ENCODE measurements at places on chromosomes 16 and 17.
A peak's percentile ranks its signal among the peaks of the same experiment; 100 is the strongest.

DNA sequence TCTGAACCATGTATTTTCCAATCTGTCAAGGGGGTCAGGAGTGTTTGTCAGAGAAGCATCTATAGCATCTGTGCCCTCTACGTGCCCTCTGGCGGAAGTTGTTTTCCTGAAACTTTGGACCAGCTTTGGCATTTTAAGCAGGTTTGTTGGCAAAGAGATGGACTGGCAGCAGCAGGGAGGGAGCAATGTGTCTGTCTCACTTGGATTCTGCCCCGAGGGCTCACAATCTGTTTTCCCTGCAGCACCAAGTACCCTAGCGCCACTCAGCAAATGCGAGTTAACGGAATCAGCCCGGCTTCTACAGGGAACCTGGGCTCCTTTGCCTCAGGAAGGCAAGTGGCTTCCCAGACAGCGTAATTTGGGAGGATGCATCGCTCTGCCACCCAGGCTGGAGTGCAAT, 17.4 kb downstream of the DUSP14 start:
- no peak for DNase-seq

GRCh38 chr16:19502395-19503131, 19.3 kb downstream of the GDE1 start:
- DNase-seq: peak; percentile 53

DNA sequence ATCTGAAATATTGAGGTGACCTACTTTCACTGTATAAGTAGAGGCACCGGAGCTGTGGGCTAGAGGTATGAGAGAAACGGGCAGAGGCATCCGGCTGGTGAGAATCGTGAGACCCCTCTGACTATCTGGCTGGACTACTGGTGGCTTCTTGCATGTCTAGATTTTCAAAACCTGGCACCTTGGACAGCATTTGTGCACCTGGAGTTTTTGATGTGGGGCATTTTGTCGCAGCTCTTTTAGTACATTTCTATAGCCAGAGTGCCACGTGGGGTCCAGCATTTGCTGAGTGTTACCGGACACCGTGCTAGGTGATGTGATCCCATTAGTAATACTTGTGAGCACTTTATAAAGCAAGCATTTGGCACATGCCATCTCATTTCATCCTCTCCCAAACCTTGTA, 32.6 kb upstream of the SHISA9 start:
- DNase-seq: no peak

DNA sequence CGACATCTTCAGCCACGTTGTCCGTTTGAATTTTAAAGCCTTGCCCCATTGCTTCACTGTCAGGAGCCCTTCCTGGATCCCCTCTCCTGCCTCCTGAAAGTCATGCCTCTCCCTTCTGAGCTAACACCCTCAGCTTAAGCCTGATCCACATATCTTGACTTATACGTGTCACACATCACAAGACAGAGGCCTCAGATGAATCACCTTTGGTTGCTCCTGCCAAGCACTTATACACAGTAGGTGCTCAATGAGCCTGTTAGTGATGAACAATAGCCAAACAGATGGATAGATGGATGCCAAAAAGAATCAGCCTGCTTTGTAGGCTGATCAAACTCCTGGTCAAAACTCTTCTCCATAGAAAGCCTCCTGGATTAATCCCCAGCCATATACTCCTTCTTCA, 31.8 kb downstream of the PITPNM3 start:
- no peak for DNase-seq

DNA sequence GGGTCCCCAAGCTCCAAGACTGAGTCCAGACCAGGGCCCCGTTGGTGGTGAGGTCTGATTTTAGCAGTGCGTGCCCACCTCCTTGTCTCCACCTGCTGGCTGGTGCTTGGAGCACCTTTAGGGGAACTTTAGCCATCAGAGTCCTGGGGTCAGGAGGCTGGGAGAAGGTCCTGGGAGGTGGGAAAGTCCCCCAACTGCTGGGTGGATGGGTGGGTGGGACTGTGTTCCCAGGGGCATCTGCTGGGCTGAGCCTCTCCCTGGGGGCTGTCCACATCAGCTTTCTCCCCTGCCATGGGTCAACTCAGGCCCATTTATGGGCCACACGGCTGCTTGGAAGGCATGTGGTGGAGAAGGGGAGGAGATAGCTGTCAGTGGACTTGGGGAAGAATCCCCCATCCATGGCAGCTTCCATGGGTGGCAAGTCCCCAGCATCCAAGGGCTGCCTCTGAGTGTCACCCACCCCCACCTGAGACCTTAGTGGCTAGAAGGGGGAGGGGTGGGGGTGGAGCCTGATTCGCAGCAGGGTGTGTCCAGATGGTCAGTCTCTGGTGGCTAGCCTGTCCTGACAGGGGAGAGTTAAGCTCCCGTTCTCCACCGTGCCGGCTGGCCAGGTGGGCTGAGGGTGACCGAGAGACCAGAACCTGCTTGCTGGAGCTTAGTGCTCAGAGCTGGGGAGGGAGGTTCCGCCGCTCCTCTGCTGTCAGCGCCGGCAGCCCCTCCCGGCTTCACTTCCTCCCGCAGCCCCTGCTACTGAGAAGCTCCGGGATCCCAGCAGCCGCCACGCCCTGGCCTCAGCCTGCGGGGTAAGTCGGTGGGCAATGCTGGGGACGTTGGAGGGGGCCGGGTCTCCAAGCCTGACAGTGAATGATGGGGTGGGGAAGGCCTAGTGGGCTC, at the start of gene TRPV2:
TRPV2 (plus strand) TSS at position 541 of the 894 bp plus-strand sequence. CDS start 2,098 bp downstream, outside the sequence.
- DNase-seq: no peak

DNA sequence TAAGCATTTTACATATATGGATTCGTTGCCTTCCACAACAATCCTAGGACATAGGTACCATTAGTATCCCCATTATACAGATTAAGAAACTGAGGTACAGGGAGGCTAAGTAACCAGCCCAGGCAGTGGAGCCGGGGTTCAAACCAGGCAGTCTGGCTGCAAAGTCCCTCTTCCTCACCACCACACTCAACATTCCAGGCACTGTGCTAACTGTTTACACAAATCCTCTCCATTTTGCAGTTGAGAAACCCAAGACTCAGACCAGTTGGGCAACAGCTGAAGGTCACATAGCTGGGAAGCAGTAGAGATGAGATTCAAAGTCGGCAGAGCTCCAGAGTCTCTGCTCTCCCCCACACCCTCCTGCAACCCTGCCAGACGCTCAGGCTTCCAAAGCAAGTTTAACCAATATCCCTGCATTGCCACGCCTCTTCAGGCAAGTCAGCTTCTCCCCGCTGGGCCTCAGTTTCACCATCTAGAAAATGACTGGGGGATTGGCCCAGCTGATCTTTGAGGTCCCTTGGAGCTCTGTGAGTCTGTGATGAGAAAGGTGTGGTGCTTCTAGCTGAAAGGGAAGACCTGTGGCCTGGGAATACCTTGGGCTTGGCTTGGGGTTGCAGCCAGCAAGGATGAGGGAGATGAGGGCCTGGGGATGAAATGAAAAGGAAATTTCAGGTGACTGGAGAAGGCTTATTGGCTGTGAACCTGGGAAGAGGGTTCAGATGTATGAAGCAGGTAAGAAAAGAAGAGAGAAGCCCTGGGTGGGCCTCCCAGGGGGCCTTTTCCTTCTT, 14.0 kb downstream of the CCR7 start:
- peak; percentile 95 for DNase-seq

DNA sequence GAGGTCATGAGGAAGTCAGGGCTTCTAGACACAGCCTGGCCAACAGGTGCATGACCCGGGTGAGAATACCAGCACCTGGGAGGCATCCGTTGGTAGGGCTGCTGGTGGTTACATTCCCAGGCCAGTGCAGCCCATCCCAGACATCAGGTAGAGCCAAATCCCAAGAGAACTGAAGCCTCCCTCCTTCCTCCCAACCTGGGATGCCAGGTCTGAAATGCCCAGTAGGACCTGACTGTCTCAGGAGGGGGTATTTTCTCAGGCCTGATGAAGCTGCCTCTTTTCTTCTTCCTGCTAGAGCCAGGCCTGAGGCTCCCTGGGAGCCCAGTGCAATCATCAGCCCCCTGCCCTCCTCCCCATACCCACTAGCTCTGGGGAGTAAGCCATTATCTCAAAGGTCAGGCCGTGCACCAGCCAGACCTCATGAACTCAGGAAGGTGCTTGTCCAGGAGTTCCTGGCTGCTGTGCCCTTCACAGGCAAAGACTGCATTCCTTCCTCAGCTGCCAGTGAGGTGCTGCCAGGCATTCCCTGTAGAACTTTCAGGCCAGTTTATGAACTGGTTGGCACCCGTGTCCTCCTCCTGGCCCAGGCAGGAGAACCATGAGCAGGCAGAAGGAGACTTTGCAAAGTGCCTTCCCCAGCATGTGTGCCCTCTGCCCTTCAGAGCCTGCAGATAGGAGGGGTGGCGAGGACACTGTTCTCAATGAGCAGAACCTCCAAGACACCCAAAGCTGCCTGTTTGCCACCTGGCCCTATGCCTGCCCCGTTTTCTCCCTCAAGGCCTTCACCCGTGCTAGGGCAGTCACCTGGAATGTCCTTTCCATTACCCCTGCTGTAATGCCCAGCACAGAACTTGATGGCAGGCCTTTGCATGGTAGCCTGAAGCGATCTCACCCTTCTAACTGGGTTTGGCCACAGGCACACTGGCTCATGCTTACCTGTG, 7.6 kb downstream of the TBX2 start:
- no peak for DNase-seq

DNA sequence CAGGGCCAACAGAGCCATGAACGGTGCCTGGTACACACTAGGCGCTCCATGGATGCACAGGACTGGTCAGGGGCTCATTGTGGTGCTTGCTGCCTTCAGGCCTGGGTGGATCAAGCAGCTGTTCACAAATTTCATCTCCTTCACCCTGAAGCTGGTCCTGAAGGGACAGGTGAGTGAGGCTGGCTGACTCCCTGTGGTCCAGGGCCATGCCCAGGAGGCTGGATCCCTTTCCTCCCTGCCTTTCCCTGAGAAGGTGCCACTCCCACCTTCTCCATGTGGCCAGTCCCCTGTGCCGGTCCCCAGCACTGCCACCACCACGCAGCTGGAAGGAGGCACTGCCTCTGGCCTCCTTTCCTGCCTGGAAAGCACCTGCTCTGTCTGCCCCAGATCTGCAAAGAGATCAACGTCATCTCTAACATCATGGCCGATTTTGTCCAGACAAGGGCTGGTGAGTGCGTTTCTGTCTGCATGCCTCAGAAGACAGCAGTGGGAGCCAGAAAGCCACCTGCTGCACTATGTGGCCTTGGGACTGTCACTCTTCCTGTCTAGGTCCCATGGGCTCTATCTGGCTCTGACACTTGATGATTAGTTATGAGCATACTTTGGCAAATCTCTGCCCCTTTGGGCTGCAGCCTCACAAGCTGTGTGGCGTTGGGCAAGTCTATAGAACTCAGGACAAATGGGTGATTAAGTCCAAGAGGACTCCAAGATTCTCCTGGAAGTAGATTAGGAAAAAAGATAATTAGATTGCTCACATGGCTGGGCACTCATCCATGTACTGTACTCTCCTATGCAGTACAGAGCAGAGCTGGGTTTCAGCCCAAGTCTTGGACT, 9.4 kb downstream of the CETP start:
- DNase-seq: peak; percentile 66

DNA sequence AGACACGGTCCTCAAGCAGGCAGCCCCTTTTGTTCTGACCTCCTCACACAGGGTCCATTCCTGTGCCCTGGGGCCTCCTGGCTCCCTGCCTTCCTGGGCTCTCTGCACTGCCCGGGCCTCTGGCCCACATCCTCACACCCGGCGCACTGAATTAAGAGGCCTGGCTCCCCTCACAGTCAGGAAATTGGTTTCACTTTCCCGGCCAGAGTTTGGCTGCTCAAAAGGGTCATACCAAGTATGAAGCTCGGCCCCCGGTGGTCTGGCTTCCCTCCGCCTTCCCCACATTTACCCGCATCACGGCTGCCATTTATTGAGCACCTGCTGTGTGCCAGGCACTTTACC, 220.0 kb downstream of the NTN1 start:
- DNase-seq: no peak
